H7 (cell line): ENCODE measurements at places on chromosomes 1 and 21. TPM values are rescaled to one million over a fixed set of nuclear protein-coding genes. Genes with fewer than 3 reads are reported as not detected.

TMEM269 gene
- 1.00 and 1.1 TPM in 2 replicates for total RNA-seq

RAB7B gene
- not detected in 2 replicates for total RNA-seq

KCNJ15 gene
- 0.33 TPM in 1 of 2 replicates, not detected in the other for total RNA-seq

TBX19 gene
- 2.1 and 2.7 TPM in 2 replicates for total RNA-seq

COA7 gene
- 23.3 and 30.0 TPM in 2 replicates for total RNA-seq

- no peak for DNase-seq
Observed at GRCh38 chr1:206415942-206416341, 54.3 kb upstream of the IKBKE start.

- no peak for DNase-seq
Observed at GRCh38 chr1:100905181-100905580, 9.3 kb downstream of the SLC30A7 start.

GRCh38 chr1:182299728-182300616, 91.6 kb downstream of the GLUL start:
- peak; percentile 37 for DNase-seq

DNA sequence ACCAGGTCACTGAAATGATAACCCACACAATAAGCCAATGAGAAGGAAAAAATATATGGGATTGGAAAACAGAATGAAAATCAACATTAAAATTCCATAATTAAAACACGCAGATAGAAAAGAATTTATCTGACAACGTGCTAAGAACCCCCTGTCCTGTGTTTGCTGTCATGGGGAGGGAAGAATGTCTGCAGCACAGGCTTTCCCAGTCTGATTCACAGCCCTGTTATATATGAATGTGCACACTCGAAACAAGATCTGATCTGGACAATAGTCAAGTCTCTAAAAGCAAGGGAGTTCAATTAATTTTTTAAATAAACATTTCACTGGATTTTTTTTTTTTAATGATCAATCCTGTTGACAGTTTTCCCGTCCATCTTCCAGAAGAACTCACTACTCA, 220.0 kb downstream of the RERE start:
- DNase-seq = no peak

DNA sequence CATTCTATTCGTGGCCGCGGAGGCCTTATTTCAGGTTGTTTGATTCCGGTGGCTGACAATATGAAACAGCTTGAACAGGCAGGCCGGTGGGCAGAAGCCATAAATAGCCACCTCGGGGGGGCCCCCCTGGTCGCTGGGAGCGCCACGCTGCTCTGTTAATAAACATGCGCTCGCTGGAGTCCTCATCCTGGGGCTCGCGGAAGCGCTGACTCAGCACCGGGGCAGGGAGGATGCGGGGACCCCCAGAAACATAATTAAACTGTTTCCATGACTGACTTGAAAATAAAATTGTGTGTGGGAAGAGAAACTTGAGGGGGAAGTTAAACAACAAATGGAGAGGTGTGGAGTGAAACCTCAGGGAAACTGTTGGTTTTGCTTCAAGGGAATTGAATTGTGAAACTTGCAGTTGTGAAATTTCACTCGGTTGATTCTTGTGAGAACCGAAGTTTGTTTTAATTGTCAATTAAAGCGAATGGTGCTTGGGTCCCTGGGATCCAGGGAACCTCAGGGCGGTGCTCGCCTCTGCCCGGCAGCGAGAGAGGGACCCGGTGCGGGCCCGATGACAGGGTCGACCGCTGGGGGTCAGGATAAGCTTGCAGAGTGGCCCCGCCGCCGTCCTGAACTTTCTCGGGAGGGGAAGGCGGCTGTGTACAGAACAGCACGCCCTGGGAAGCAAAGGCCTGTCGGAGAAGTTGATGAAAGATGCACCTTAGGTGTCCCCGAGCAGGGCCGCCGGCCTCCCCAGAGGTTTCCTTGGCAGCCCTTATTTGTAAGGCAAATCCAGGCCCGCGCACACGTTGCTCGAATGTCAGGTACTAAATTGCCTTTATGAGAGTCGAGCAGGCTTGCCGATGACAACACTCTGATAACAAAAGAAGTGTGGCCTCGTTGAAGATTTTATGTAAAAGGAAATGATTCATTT, 176.9 kb upstream of the LMO4 start:
- peak; percentile 92 for DNase-seq

DNA sequence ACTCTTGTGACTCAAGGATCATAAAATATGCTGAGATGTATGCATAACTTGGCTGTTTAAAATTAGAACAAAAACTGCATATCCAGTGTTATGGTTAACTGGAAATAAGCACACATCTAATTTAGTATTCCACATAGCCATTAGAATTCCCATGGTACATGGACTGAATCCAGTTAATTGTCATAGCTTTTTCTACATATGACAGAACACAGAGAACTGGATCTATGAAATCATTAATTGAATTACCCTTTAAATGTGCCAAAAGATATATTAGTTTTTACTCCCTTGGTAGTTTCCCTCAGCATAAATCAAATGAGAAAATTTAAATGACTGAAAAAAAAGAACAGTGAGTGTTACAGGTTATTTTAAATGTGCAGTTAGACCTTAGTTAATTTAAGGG, 395.9 kb downstream of the NCAM2 start:
- DNase-seq = no peak

DNA sequence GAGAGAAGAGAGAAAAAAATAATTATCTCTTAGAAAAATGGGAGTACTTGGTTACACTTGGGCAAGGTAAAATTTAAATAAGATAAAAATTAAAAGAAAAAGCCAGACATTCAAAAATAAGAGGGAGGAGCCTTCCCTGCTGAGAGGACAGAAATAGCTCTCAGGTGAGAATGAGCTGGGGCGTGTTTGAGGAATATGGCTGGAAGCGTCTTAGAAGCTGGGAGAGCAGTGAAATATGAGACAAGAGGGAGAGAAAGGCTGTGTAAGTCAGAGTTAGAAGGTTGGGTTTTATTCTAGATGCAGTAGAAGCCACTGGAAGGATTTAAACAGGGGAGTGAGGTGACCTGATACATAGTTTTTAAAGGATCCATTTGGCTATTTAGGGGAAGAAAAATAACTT, 154.2 kb upstream of the L1TD1 start:
- DNase-seq = no peak

GRCh38 chr1:14968251-14968851, 185.2 kb upstream of the TMEM51 start:
- no peak for DNase-seq

DNA sequence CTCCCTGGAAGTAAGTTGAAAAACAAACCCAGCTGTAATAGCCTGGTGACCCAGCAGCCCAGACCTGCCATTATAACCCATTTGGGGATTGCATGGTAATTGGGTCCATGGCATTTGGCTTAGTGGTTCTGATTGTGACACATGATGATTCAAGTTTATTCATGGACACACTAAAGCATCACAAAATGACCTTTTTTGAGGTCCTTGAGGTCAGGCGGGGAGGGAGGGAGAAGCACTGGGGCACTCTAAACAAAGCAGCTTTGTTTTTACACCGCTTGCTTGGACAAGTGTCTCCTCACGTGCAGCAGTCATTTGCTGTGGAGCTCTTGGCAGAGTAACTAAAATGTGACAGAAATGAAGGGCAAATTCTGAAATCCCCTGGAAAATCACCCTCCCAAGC, 241.0 kb upstream of the SGIP1 start:
- no peak for DNase-seq
